ENCODE measurements at places on chromosomes 2 and 18.

DNA sequence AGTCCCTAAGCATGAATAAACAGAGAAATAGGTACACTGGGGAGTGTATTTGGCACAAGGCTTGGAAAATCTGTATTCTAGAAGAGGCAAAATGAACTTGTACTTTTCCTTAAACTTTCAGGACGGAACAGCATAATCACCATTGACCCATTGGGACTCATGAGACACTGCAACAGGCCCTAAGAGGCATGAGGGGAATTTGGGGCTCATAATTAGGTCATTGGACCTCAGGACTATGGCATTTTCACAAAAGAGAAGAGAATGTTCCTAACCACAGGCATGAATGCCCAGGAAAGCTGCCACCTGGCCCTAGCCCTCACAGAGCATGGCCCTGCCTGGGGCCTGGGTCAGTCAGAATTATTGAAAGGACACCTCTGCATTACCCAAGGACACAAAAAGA lies 67.9 kb upstream of the PIK3C3 start:
- no peak for DNase-seq

GRCh38 chr2:33589444-33589843 lies 9.7 kb downstream of the FAM98A start:
- DNase-seq, result no peak

- no peak for DNase-seq
These were observed 162.5 kb upstream of the SETBP1 start for GRCh38 chr18:44518091-44518615.

GRCh38 chr2:157593411-157593810 lies 35.3 kb downstream of the ACVR1C start:
- no peak for DNase-seq

DNA sequence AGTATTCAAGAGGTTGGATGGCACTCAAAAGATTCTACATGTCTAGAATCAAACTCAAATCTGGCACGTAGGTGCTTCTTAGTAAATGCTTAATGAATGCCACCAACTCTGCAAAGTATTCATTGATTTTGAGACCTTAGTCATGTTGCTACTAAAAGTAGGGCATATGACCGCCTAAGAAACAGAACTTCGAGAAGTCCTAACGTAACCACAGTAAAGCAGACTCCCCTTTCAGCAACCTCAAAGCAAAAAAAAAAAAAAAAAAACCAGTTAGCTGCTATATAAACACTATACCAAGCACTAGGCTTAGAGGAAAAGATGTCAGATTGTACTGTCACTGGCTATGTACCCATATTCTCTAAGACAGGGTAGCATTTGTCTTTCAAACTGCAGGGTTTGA lies 33.9 kb downstream of the PTCD3 start:
- no peak for DNase-seq

- DNase-seq, result no peak
These were observed 81.1 kb downstream of the SLC66A3 start for GRCh38 chr2:11236335-11236734.

DNA sequence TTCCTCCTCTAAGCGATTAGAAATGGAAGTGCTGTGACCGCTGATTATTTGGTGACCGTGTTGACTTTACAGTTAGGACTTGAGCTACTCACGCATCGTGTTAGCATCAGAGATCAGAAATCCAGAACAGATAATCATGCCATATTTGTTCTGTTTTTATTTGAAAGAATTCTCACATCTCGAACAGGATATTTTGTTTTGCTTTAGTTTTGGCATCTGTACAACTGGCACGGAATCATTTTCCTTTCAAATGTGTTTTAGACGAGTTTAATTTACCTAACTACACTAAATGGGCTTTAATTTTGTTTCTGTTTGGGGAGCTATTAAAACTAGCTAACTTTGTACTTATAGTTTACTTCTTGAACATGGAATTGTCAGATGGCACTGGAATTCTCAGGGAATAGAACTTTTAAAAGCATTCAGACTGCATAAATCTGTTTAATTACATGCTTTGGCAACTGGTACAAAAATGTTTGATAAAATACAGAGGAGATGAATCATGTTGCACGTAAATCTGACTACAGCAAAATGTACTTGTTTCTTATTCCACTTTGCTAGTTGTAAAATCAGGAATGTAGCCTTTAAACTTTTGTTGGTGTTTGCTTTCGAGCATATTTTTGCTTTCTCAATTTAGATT lies 1.4 kb downstream of the ITPRID2 start:
- DNase-seq, result no peak

DNA sequence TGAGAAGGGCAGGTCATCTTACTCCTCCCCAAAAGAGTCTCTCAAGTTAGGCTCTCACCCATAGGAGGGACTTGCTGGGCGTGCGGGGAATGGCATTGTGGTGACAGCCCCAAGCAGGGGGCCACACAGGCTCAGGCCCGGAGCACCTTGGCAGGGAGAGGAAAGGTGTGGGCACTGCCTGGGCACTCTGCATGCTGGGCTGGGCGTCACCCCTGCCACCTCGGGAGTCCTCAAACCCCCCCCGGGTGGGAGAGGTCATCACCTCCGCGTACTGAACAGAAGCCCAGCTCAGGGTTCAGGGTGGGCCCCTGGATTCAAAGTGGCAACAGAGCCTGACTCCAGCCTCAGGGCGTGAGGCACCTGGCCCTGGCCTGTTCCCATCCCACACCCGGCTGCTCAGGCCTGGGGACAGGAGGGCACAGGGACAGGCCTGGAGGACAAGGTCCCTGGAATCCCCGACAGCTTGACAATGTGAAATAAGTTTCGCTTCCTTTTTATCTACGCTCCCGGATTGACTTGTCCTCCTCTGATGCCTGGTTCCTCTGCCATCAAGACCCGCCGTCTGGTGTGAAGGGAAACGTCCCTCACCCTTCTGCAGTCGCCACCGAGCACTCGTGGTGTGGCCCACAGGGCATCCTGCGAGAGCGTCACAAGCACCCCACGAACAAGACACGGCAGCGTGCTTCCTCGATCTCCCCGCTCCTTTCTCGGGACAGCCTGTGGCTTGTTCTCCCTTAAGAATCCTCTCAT lies 97.8 kb downstream of the HDAC4 start:
- no peak for DNase-seq

All from WERI-Rb-1 (cell line).